ENCODE measurements at places on chromosomes 13 and 19.

- DNase-seq = no peak
Measured at GRCh38 chr13:29722415-29722814, 126.9 kb upstream of the SLC7A1 start.

- DNase-seq = no peak
Measured at GRCh38 chr19:4979211-4979807, 10.4 kb downstream of the KDM4B start.

GRCh38 chr13:23987331-23987894 lies 90.1 kb upstream of the C1QTNF9B start:
- DNase-seq = no peak

DNA sequence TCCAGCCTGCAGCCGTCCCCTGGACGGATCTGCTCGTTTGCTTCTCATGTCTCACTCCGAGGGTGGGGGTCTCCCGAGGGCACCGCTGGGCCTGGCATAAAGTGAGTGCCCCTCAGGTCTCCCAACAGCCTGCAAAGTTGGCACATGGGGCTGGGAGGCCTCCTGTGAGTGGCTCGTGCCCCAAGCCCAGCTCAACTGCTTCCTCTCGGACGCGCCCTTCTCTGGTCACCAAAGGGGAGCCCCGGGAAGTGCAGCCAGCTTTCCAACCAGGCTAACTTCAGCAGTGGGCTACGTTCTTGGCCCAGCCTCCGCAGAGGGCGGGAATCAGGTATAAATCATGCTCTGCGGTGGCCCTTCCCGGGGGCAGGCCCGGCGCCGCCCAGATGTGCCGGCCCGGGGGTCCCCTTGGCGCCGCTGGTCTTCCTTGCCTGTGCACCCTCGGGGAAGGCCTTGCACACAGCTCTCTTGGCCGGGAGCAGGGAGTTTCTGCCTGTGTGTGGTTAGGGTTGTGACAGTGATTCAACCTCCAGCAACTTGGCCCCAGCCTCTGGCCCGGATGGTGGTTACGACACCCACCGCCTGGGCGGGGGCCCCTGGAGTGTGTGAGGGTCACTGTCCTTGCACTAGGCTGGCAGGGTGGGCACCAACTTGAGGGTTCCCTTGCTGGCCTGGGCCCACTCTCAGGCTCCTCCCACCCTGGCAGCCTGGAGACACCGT lies 20.7 kb downstream of the CEBPG start:
- no peak for DNase-seq

GRCh38 chr13:87671753-87672605 lies 808 bp downstream of the SLITRK5 start:
- no peak for DNase-seq

GRCh38 chr13:27039171-27039701 lies 132.4 kb downstream of the USP12 start:
- DNase-seq = no peak

GRCh38 chr13:96771486-96772367 lies 222.5 kb downstream of the OXGR1 start:
- no peak for DNase-seq

- DNase-seq = no peak
Measured at GRCh38 chr19:49020931-49021895, 2.9 kb downstream of the CGB3 start.

GRCh38 chr19:17379221-17379631 lies 2.1 kb upstream of the PLVAP start:
- no peak for DNase-seq

DNA sequence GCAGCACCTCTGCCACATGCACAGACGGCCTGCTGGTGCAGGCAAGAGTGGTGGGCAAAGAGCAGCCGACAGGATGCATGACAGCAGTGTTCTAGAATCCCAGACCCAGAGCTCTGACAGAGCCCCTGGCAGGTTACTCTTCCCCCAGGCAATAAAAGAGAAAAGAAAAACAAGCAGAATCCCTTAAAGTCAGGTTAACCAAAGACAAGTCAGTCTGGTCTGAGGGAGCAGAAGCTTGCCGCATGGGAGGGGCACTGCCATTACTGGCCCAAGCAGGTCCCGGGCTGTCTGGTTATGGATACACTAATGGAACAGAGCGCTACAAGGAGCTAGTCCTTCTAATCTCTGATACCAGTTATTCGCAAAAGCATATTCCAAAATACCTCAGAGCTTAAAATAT lies 36.1 kb upstream of the DOCK9 start:
- no peak for DNase-seq

- no peak for DNase-seq
Measured at GRCh38 chr13:84136582-84136981, 254.3 kb upstream of the SLITRK1 start.

DNA sequence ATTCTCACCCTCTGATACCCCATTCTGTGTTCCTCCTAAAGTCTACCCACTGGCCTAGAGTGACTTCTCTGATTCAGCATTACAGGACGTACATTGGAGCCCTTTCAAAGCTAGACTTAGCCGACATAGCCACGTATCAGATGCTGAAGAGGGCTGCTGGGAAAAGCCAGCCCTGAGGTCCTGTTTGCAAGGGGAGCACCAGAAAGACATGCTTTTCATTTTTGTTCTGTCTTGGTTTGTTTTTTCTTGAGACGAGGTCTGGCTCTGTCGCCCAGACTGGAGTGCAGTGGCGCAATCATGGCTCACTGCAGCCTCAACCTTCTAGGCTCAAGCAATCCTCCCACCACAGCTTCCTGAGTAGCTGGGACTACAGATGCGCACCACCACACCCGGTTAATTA lies 6.3 kb upstream of the ZSWIM4 start:
- no peak for DNase-seq

DNA sequence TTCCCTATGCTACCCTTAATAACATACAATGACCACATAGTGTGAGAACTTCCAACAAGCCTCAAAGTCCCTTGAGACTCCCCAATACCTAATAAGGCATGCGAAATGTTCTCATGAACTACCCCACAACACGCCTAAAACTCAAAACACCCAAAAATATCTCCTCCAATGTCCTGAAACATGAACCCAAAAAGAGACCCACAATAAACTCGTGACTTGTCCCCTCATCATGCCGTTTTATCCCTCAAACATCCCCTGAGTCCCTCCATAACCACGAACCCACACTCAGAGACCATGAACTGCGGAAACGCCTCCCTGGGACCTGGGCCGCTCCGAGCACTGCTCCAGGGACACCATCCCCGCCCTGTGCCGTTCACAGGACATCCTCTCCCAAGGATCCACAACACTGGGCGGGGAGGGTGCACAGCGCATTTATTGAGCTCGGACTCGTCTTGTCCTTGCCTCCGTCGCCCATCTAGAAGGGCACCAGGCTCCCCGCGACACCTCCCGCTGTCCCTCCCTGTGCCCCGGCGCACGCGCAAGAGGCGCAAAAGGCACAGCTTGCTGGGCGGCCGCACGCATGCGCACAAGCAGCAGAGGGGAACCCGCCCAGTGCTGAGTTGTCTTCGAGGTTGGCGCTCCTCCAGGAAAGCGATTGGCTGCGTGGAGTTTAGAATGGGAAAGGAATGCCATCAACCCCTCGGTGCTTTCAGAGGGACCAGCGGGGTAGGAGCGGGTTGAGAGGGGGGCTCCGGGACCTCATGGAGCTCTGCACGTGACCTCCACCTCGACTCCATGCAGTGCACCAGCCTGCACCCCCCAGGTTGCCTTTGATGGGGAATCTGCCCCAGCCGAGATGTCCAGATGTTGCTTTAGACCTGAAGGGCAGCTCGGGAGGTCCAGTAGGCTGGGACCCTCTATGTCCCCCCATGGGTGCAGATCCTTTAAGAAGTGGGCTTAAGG lies 8.8 kb downstream of the FXYD3 start:
- peak; percentile 74 for DNase-seq

DNA sequence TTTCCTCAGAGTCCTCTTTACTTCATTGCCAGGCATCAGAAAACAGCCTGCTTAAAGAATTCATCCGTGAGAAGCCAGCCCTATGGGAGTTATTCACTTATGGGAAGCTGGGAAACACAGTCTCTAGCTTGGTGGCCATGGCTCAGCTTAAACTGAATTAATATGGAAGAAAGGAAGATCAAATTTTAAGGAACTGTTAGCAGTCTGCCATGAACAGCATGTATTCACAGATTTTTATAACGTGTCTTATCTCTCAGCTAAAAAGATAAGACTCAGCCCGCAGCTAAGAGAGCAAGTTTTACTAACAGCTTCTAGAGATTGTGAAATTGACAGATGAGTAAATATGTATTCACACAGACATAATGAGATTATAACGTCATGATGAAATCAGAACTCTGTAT lies 253.7 kb upstream of the RXFP2 start:
- DNase-seq = no peak

GRCh38 chr19:1409204-1410005 lies 2.0 kb downstream of the DAZAP1 start:
- no peak for DNase-seq

GRCh38 chr19:31164791-31165251 lies 184.4 kb downstream of the TSHZ3 start:
- DNase-seq = no peak

GRCh38 chr13:106210324-106210723 lies 325.1 kb downstream of the EFNB2 start:
- DNase-seq = no peak

DNA sequence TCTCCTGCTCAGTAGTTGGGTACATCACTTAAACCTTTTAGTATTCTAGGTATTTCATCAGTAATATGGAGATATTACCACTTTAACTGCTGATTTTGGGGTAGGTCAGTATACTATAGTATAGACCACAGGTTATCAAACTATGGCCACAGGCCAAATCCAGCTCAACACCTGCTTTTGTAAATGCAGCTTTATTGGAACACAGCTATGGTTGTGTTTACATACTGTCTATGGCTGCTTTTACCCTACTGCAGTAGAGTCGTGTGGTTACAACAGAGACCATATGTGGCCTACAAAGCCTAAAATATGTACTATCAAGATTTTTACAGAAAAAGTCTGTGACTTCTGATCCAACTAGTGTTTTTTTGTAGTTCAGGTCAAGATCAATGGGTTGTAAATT lies 10.3 kb downstream of the COG6 start:
- DNase-seq = no peak

DNA sequence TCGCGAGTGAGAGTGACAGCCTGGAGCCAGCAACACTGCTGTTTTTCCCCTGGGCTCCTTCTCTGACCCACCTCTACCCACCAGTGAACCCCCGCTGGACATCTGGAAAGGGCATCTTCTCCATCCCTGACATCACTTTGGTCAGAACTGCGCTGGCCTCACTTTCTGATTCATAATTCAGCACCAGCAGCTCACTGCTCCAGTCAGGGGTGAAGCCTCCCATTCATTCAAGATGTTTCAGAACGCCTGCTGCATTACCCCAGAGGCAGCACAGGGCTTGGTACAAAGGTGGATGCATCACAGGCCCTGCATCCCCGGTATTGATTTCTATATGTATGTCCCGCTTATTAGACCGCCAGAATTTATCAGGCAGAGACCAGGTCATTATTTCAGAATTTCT lies 182.8 kb upstream of the TSHZ3 start:
- DNase-seq = no peak

DNA sequence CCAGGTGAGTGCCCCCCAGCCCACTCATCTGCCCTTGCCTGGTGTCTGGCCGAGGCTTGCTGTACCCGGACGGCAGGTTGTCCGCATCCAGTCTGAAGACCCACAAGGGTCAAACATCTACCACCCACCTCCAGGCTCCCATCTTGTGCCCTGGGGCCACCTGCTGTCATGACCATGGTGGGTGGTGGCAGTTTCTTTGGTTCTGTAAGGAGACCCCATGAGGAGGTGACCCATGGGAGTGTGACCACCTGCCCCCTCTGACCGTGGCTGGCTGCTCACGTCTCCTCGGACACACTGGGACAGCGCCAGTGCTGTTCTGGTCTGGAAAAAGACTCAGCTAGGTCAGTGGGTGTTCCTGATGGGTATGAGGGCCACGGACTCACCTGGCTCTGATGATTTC lies 93.9 kb downstream of the TEX29 start:
- no peak for DNase-seq

GRCh38 chr19:34475026-34475974 lies 6.3 kb upstream of the WTIP start:
- no peak for DNase-seq

GRCh38 chr13:51235186-51235585 lies 13.0 kb downstream of the FAM124A start:
- no peak for DNase-seq

- no peak for DNase-seq
Measured at GRCh38 chr13:77533875-77534788, 1.4 kb upstream of the SCEL start.

GRCh38 chr19:42440357-42441048 lies 2.2 kb downstream of the CXCL17 start:
- DNase-seq = peak; percentile 70

- no peak for DNase-seq
Measured at GRCh38 chr13:38656699-38657098, 30.2 kb upstream of the FREM2 start.

GRCh38 chr13:73317140-73317539 lies 258.3 kb downstream of the KLF5 start:
- no peak for DNase-seq

GRCh38 chr13:110716247-110716515 lies 2.7 kb downstream of the ING1 start:
- no peak for DNase-seq

GRCh38 chr13:19586904-19587634 lies 25.7 kb upstream of the TPTE2 start:
- DNase-seq = peak; percentile 74

GRCh38 chr13:32323912-32324311 lies 8.6 kb downstream of the BRCA2 start:
- DNase-seq = no peak

DNA sequence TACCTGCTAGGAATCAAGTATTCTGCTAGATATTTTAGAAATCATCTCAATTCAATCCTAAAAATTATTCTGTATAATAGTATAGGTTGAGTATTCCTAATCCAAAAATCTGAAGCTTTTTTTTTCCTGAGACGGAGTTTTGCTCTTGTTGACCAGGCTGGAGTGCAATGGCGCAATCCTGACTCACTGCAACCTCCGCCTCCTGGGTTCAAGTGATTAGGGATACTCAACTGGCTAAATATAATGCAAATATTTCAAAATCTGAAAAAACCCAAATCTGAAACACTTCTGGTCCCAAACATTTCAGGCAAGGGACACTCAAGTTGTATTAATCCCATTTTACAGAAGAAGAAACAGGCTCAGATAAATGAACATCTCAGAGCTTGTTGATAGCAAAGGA lies 17.2 kb upstream of the USPL1 start:
- no peak for DNase-seq

DNA sequence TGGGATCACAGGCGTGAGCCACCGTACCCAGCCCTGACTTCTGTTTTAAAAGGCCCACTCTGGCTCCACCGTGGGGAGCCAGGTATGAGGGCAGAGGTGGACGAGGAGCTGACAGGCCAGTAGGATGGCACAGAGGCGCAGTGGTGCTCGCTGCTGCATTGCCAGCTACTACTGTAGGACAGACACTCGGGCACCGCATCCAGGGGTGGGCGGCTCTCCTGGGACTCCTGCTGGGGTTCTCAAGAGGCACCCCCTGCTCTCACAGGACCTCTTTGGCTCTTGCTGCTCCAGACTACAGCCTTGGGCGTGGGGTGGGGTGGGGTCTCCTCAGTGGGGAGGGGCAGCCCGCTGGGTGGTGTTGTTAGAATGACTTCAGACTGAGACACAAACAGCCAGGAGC lies 53.4 kb downstream of the LATS2 start:
- DNase-seq = no peak

DNA sequence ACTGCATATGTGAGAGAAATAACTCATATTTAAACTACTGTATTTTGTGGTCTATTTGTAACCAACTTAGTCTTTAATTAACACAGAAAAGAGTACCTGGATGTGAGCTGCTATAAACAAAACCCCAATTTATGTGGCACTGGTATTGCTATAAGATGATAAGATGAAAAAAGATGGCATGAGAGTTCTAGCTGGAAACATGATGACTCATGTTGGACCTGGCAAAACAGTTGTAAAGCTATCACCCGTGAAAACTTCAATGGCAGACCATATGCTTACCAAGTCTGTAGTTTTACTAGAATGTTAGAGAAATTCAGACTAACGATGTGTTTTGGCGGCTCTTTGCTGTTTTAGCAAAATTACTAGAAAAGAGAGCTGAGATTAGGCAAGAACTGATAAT lies 69.6 kb upstream of the PCDH9 start:
- no peak for DNase-seq
